Foreskin keratinocyte (primary cell): ENCODE measurements at places on chromosomes 12 and 14. TPM values are rescaled to one million over a fixed set of nuclear protein-coding genes. Genes with fewer than 3 reads are reported as not detected.

- DNase-seq: no peak
Measured at GRCh38 chr12:92290350-92290695, 144.7 kb upstream of the BTG1 start.

The FGF6 gene
- not detected in 2 replicates for polyA plus RNA-seq

The POTEM gene
- polyA plus RNA-seq: not detected in 2 replicates

GRCh38 chr12:15601210-15601800 is 187.9 kb downstream of the EPS8 start:
- DNase-seq: peak; percentile 83

The MMP14 gene
- polyA plus RNA-seq: 148 and 159 TPM in 2 replicates

DNA sequence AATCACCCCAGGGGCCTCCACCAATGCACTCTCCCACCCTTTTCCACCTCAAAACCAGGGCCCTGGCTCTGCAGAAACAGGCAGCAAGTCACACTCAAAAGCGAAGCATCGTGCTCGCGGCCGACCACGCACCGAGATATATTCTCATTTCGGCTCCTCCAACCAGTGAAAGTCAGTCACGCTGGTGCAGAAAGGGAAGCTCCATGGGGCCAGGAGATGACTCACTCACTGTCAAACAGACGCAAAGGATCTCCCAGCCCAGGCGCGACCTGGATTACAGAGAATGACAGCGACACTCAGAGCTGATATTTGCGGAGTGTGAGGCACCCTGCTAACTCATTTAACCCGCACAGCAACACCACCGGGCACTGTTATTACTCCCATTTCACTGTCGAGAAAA is 173.6 kb downstream of the CALM1 start:
- DNase-seq: no peak

The SPIC gene
- not detected in 2 replicates for polyA plus RNA-seq

The RNASE8 gene
- not detected in 2 replicates for polyA plus RNA-seq

GRCh38 chr14:80117876-80118275 is 93.4 kb downstream of the DIO2 start:
- DNase-seq: no peak

DNA sequence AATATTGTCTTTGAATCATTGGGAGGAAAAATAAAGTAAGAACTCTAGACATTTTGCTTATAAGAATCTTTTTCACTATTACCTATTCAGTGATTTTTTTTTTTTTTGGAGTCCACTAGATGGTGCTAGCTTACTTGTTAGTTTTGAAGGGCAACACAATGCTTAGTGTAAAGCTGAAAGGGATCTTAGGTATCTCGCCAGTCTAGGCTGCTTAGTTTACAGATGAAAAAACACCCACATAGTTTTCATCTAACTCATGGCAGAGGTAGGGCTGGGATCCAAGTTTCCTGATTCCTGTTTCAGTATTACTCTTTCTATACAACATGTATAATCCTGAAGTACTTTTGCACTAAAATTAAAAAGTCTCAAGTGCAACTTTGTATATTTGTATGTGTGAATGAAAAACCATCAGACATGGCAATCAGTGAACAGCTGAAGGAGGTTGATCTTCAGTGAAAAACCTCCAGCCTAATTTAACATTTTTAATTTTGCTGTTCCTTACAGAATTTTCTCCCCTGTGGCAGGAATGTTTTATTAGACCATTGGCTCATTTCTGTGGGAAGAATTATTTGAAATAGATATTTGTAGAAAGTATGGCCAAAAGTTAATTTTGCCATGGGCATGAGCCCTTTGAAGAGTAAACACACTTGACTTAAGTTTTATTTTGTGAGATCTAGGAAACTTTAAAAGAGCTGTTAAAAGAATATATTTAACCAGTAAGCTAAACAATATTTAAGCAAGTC is 40.7 kb downstream of the LRRIQ1 start:
- peak; percentile 85 for DNase-seq

GRCh38 chr12:9169979-9170634 is 38.1 kb downstream of the PZP start:
- no peak for DNase-seq

DNA sequence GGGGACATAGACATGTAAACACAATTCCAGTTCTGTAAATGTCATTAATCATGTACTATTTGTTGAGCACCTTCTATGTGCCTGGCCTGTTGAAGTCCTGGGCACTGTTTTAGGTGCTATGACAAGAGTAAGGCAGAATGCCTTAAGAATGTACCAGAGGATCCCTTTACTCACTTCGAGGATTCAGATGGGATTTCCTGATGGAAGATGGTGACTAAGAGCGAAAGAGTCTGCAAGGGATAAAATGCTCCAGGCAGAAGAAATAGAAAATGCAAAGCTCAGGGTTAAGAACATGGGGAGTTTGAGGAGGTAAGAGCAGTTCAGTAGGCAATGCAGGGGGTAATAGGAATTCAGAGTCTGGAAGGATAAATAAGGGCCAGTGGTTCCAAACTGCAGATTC is 671.3 kb upstream of the TBX3 start:
- no peak for DNase-seq

The LRCOL1 gene
- not detected in 2 replicates for polyA plus RNA-seq

DNA sequence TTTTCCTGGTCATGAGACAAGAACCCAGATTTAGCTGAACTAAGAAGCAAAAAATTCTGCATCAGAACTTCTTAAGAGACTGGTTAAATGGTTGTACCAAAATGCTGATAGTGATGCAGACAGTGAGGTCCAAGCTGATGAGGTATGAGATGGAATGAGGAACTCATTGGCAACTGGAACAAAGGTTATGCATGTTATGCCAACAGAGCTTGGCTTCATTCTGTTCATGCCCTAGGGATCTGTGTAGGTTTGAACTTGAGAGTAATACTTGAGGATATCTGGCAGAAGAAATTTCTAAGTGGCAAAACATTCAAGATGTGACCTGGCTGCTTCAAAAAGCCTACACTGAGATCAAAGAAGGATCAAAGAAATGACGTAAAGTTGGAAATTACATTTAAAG is 398.0 kb downstream of the FSCB start:
- peak; percentile 21 for DNase-seq

The OR4K5 gene
- not detected in 2 replicates for polyA plus RNA-seq

The TAS2R9 gene
- polyA plus RNA-seq: not detected in 2 replicates
